ENCODE measurements at places on chromosomes 6 and 20. TPM values are rescaled to one million over a fixed set of nuclear protein-coding genes. Genes with fewer than 3 reads are reported as not detected.

APOM gene
- total RNA-seq, result 3.2 TPM

TNFRSF21 gene
- total RNA-seq, result 30.0 TPM

BMP6 gene
- total RNA-seq, result 18.5 TPM

TSBP1 gene
- not detected for total RNA-seq

ADAM33 gene
- total RNA-seq, result not detected

BIRC7 gene
- 3.1 TPM for total RNA-seq

MUCL3 gene
- total RNA-seq, result not detected

PLCB1 gene
- 0.54 TPM for total RNA-seq

GINS1 gene
- 31.2 TPM for total RNA-seq

MKKS gene
- total RNA-seq, result 25.9 TPM

MEI4 gene
- total RNA-seq, result not detected

PPIL6 gene
- 3.1 TPM for total RNA-seq

GJA10 gene
- not detected for total RNA-seq

ABHD16B gene
- not detected for total RNA-seq

E2F1 gene
- 28.9 TPM for total RNA-seq

NNAT gene
- not detected for total RNA-seq

CTCFL gene
- not detected for total RNA-seq

SSTR4 gene
- not detected for total RNA-seq

DNAH8 gene
- not detected for total RNA-seq

BPIFB4 gene
- not detected for total RNA-seq

OR2B2 gene
- not detected for total RNA-seq

FBXO30 gene
- total RNA-seq, result 6.3 TPM

ZNF334 gene
- not detected for total RNA-seq

CTNNBL1 gene
- total RNA-seq, result 55.0 TPM

SUN5 gene
- not detected for total RNA-seq

LGSN gene
- 4.8 TPM for total RNA-seq

SAMD3 gene
- total RNA-seq, result not detected

ARMH2 gene
- not detected for total RNA-seq

ENPP3 gene
- total RNA-seq, result not detected

ID4 gene
- 2.4 TPM for total RNA-seq

ACTR5 gene
- total RNA-seq, result 10.7 TPM

STMND1 gene
- not detected for total RNA-seq

CYP39A1 gene
- total RNA-seq, result 0.09 TPM

TSHZ2 gene
- not detected for total RNA-seq

OXT gene
- not detected for total RNA-seq

SEL1L2 gene
- total RNA-seq, result not detected

KCNQ2 gene
- 0.86 TPM for total RNA-seq

SPATA25 gene
- total RNA-seq, result 0.70 TPM

CDH26 gene
- 0.09 TPM for total RNA-seq

RSPH4A gene
- total RNA-seq, result 0.24 TPM

IL17F gene
- not detected for total RNA-seq

SLC4A11 gene
- total RNA-seq, result 6.2 TPM
